ENCODE measurements at places on chromosomes 7 and 10. TPM values are rescaled to one million over a fixed set of nuclear protein-coding genes. Genes with fewer than 3 reads are reported as not detected.

ASB10 gene
- total RNA-seq: not detected

KLLN gene
- total RNA-seq: 0.64 TPM

WNT8B gene
- total RNA-seq: not detected

AGR2 gene
- 100 TPM for total RNA-seq

SSMEM1 gene
- not detected for total RNA-seq

KCNIP2 gene
- total RNA-seq: 0.32 TPM

ZSCAN21 gene
- total RNA-seq: 10.5 TPM

SORCS1 gene
- not detected for total RNA-seq

VKORC1L1 gene
- total RNA-seq: 31.6 TPM

MYO3A gene
- total RNA-seq: not detected

NRCAM gene
- 99.5 TPM for total RNA-seq

PDE1C gene
- 3.4 TPM for total RNA-seq

TUBB8 gene
- 0.16 TPM for total RNA-seq

ACTL6B gene
- not detected for total RNA-seq

PTPRN2 gene
- 0.76 TPM for total RNA-seq

CPN1 gene
- 0.26 TPM for total RNA-seq

ITPRID1 gene
- not detected for total RNA-seq

HOGA1 gene
- 1.8 TPM for total RNA-seq

OPN1SW gene
- not detected for total RNA-seq

HOXA3 gene
- total RNA-seq: 6.9 TPM

PNLIPRP2 gene
- not detected for total RNA-seq

RARRES2 gene
- total RNA-seq: not detected

SCART1 gene
- total RNA-seq: 0.14 TPM

CNTNAP2 gene
- total RNA-seq: not detected

SUGCT gene
- total RNA-seq: 1.1 TPM

YWHAG gene
- 207 TPM for total RNA-seq

PPP1R17 gene
- total RNA-seq: not detected

AFAP1L2 gene
- 21.7 TPM for total RNA-seq

SPDYE2B gene
- not detected for total RNA-seq

CYP2E1 gene
- total RNA-seq: 0.25 TPM

MMP21 gene
- total RNA-seq: not detected

PODXL gene
- 39.2 TPM for total RNA-seq

ATRNL1 gene
- 0.21 TPM for total RNA-seq

APBB1IP gene
- 6.2 TPM for total RNA-seq

PLXDC2 gene
- 0.02 TPM for total RNA-seq

OR2A7 gene
- total RNA-seq: not detected

ACTR3C gene
- total RNA-seq: not detected

UNCX gene
- not detected for total RNA-seq

LDB3 gene
- total RNA-seq: 0.13 TPM

OR2A1 gene
- total RNA-seq: not detected

LIPM gene
- total RNA-seq: not detected

PAPSS2 gene
- 17.3 TPM for total RNA-seq

TSPAN12 gene
- 0.59 TPM for total RNA-seq

SUV39H2 gene
- 21.4 TPM for total RNA-seq

RPA3 gene
- total RNA-seq: 100 TPM

CYP26C1 gene
- total RNA-seq: not detected

SPDYE5 gene
- total RNA-seq: not detected

SPDYE16 gene
- total RNA-seq: not detected

PDZD8 gene
- total RNA-seq: 23.6 TPM

CAV1 gene
- total RNA-seq: 512 TPM

KLF14 gene
- 0.08 TPM for total RNA-seq

CAMK2B gene
- total RNA-seq: 0.12 TPM

TET1 gene
- total RNA-seq: 0.59 TPM

BTBD16 gene
- 0.57 TPM for total RNA-seq

Data from A549 treated with Mapracorat at 1 μM for 4 hours (cell line).